Adrenal gland (tissue), 19 donors: ENCODE measurements at places on chromosomes 5 and 9. TPM values are rescaled to one million over a fixed set of nuclear protein-coding genes. Genes with fewer than 3 reads are reported as not detected.

GRCh38 chr5:78903861-78904260, 81.2 kb downstream of the ARSB start:
- H3K4me3 ChIP-seq: no peak overlapping the region
- peaks cover 2% of the 10 kb centered on the region for H3K4me1 ChIP-seq
- no peaks in the 10 kb centered on the region for H3K27me3 ChIP-seq

DNA sequence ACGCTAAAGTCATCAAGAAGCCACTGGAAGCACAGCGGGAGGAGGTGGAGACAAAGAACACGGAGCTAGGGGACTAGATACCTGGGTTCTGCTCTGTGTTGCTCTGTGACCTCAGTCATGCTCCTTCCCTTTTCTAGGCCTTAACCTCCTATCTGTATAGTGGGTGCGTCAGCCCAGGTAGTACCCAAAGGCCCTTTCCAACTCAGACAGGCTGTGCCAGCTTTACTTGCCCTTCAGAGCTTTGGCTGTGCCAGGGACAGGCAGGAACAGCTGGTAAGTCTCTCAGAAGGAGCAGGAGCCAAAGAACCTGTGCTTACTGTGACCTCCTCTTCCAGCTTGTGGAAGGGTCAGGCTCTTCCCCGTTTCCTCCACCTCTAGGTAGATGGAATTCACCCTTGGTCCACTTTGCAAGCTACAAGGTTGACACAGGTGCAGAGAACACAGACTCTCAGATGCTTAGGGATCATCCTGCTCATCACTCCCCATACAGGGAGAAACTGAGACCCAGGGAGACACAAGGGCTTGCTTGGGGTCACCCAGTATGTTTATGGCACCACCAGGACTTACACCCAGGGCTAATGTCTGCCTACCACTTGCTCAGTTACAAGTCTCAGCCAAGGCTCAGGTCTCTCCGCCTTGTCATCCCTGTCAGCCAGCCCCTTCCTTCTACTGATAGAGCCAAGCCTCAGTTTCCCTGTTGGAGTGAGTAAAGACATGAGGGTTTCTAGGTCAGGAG, 1.7 kb downstream of the CCDC69 start:
- H3K4me1 ChIP-seq: peaks cover 22% of the 10 kb centered on the region
- no peak overlapping the region for H3K4me3 ChIP-seq
- no peak for DNase-seq

MCC gene
- total RNA-seq: 11.3 TPM

DNA sequence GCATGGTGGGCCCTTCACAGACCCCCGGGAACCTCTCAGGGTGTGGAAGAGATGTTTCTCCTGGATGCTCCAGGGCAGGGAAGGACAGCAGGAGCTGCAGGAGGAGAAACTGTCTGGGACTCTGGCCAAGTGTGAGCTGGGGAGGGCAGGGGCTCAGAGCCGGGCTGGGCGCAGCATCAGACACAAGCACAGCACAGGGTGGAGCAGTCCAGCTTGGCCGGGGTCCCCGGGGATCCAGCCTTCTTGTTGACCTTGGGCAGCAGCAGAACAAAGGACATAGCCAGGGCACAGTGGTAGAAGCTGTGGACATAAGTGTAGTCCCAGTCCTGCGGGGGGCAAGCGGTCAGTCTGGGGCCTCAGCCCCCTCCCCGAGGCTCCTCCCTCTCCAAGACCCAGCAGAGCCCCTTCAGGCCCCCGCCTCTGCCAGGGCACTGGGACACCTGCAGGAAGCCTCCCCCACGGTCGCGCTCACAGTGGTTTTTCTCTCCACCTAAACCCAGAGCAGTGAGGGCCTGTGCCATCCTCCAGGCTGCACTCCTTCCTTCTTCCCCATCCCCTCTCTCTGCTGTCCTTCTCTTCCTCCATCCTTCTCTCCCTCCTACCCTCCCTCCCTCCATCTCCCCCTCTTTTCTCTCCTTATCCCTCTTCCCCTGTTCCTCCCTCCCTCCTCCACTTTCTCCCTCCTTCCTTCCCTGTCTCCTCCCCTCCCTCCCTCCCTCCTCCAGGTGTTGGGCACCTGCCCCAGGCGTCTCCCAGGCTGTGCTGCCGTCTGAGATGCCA, 10.1 kb downstream of the MYMK start:
- no peaks in the 10 kb centered on the region for H3K4me1 ChIP-seq
- no peaks in the 10 kb centered on the region for H3K27me3 ChIP-seq
- no peaks in the 10 kb centered on the region for H3K36me3 ChIP-seq
- no peak overlapping the region for H3K4me3 ChIP-seq
- no peak overlapping the region for H3K27ac ChIP-seq
- peak; percentile 42 for DNase-seq

- no peaks in the 10 kb centered on the region for H3K27me3 ChIP-seq
- H3K4me3 ChIP-seq: peak overlapping the region; percentile 42
- peak; percentile 84 for DNase-seq
- peak overlapping the region; percentile 72 for H3K27ac ChIP-seq
- H3K4me1 ChIP-seq: peaks cover 6% of the 10 kb centered on the region
These were observed 40.9 kb upstream of the FABP6 start for GRCh38 chr5:160188141-160189015.

ANKRD55 gene
- 0.36 TPM for total RNA-seq
